T-helper 22 cell (primary cell): ENCODE measurements at places on chromosomes 5 and 9.

DNA sequence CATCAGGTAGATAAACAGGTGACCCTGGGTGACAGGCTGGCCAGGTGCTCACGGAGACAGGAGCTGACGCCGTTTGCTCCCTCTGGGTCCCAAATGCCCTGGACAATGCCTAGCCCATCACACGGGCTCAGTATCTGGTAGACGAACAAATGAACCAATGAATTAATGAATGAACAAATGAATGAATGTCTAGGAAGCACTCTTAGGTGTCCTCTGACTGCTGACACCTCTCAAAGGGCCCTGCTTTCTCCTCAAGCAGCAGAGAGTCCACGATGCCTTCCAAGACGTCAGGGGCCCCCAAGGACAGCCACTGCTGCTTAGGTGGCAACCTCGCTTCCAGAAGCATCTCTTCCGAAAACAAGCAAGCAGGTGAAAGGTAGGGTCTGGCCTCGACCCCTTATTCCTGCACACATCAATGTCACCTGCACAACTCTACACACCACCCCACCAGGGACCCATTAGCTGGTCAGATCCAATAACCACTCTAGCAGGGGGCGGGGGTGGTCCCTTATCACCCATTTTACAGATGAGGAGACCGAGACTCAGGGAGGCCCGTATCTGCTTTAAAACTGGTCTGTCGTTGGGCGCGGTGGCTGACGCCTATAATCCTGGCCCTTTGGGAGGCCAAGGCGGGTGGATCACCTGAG lies 45.2 kb downstream of the VAV2 start:
- DNase-seq: no peak

- no peak for DNase-seq
Measured at GRCh38 chr5:14321936-14322335, 178.8 kb downstream of the TRIO start.

DNA sequence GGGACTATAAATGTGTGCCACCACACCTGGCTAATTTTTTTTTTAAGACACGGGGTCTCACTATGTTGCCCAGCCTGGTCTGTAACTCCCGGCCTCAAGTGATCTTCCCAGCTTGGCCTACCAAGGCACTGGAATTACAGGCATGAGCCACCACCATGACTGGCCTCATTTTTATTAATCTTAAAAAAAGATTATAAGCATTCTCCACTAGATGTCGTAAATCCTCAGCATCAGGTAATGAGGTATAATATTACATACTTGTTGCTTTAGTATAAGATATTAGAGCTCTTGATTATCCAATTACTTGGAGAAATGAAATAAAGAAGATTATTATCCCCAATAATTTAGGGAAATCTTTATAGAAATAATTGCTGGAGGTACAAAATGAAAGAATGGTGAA lies 78.2 kb upstream of the HTR1A start:
- no peak for DNase-seq

GRCh38 chr5:142262683-142263082 lies 62.1 kb downstream of the SPRY4 start:
- DNase-seq: no peak

DNA sequence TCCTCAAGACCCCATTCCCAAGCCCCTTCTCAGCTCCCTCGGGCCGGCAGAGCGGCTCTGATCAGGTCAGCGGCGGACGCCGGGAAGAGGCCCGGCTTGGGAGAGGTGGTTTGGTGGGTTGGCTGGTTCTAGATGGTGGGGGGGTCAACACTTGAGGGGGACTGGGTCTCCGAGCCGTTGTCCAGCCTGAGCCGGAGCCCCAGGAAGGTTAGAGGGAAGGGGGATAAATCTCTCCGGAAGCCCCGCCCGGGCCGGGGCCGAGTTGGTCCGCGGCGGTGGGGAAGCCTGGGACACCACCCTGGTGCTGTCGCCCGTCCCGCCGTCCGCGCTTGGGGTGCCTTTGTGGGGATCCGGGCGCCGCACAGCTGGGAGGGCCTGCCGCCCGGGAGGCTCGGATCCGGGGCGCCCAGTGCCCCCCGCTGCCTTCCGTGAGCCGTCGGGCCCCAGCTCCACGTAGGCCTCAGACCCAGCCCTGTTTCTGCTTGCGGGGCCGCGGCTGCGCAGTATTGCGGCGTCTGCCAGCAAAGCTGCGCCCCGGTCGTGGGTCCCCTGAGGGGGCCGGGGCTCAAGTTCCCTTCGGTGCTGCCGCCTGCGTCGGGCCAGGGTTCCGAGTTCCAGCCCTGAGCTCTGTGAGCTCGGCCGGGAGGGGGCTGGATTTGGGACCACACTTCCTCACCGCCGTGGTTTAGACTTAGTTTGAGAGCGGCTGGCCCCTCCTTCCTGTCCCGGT lies 542 bp upstream of the TRIM52 start:
- no peak for DNase-seq

DNA sequence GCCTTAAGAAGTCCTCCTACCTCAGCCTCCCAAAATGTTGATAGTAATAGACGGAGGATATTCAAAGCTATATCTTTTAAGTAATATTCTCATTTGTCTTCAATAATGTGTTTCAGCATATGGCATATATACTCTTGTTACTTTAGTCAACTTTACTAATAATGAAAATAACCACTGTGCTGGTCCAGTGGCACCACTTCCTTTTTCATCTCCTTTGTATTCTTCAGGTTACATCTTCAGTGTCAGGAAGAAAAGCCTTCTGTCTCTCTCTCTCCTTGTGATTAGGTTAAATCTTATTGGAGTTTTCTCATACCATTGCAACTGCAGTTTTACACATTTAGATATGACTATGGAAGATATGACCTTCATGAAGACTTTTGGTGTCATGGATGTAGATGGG lies 31.3 kb downstream of the PARP8 start:
- no peak for DNase-seq

DNA sequence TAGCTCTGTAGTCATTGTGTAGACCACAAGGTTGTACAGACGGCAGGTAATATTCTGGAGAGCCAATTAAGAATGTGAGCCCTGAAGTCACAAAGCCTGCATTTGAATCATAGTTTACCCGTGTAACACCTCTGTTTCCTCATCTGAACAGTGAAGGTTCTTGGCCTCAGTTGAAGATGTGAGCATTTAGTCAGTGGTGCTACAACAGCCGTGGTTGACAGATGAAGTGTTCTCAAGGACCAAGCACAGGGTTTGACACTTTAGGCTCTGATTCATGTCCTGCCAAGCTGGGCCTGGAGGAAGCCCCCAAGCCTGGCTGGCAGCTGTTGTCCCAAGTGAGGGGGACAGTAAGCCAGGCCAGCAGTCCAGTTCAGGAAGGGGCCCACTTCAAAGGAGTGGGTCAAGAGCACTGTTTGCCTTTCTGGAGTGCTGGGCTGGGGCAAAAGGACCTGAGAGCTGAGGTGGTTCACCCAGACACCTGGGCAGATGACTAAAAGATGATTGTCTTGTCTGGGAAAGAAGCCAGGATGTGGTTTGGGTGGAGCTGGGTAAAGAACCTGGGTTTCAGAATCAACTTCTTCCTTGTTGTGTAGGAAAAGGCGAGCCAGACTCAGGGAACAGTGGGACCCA lies 20.7 kb downstream of the FAXDC2 start:
- DNase-seq: no peak

DNA sequence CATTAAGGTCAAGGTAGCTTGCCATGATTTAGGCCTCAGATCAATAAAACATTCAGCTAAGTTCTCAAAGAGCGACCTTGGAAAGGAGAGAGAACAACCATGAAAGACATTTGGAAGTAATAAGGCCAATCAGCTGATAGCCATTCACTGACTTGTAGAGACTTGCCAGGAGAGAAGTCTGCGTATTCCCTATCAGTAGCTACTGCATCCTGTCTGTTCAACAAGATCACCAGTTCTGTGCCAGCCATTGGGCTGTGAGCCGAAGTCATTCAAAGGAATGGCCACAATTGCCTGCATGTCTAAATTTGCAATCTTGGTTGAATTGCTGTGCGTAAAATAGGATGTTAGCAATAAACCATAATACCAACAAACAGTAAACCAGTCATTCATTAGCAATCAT lies 219.8 kb downstream of the FBXL7 start:
- DNase-seq: no peak

GRCh38 chr5:8521991-8522390 lies 653.0 kb downstream of the MTRR start:
- DNase-seq: no peak

DNA sequence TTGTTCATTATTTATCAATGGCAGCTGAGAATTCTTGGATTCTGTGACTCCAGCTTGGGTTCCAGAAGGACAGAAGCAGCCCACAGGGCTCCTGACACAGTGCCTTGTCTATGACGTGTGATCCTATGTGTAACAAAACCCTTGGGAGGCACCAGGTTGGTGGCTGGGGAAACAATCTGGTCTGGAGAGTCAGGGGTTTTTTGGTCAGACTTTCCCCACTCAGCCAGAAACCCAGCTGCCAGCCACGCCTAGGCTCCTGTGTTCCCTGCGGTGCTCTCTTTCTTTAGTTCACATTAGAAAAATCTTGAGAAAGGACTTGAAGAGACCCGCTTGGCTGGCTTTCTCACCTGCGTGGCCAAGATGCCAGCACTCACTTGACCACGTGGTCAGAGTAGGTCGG lies 15.5 kb upstream of the ZBED3 start:
- DNase-seq: no peak

DNA sequence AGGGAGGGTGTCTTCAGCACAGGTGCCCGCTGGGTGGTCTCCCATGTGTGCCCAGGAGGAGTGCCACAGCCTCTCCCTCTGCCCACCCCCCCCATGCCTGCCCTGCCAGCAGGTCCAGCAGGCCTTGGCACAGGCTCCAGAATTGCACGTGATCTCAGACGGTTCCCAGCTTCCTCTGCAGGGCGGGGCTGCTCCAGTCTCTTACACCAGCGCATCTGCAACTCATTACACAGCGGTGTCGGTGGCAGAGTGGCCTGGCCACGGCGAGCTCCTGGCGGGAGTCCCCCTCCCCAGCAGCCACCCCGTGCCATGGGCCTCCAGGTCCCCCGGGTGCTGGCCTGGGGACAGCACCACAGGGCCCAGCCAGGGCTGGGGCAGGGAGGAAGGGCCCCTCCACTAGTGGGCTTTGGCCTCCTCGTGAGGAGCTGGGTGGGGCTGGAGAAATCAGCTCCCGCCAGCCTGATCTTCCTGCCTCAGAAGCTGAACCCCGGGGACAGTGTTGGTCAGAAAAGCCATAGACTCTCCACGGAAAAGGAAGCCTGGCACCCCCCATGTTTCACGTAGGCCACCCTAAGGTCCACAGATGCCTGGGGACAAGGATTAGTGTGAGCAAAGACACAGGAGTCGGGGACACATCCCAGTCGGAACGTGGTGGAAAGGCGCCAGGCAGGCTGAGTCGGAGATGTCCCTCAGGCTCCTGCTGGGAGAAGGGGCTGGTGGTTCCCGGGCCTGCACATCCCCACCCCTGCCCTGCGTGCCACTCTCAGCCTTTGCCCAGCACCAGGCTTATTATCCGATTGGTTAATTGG lies 40.2 kb downstream of the RXRA start:
- DNase-seq: no peak

- no peak for DNase-seq
Measured at GRCh38 chr9:35603506-35603985, 1.5 kb upstream of the TESK1 start.

GRCh38 chr9:123048748-123049147 lies 15.3 kb downstream of the GPR21 start:
- DNase-seq: no peak

- no peak for DNase-seq
Measured at GRCh38 chr5:68817632-68818031, 276.2 kb upstream of the SLC30A5 start.
